Fibroblast of skin of scalp (primary cell): ENCODE measurements at places on chromosomes 6 and 20.

GRCh38 chr6:106145144-106145543, 59.0 kb downstream of the PRDM1 start:
- no peak for DNase-seq

- DNase-seq: peak; percentile 55
Observed at GRCh38 chr6:26383624-26384417, 913 bp downstream of the BTN2A2 start.

DNA sequence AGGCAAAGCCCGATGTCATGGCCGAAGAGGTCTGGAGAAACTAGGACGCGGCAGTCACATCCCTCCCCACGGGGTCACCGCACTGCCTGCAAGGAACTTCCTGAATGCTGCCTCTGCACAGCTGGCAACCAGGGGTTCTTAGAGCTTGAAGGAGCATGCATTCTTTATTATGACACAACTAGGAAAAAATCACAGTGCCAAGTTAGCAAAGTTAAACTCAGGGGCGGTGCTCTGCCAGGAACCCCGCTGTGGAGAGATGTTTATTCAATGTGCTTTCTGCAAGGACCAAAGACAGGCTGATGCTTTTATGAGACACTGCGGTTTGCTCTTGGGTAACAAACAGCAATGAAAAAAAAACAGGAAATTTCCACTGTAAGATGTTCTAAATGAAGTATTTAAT, 287.3 kb upstream of the FOXQ1 start:
- DNase-seq: peak; percentile 94

GRCh38 chr6:168734523-168734922, 293.5 kb downstream of the SMOC2 start:
- no peak for DNase-seq

- DNase-seq: peak; percentile 59
Observed at GRCh38 chr6:78810146-78810545, 57.2 kb upstream of the IRAK1BP1 start.

GRCh38 chr6:32983964-32984621, 15.7 kb downstream of the BRD2 start:
- DNase-seq: no peak

GRCh38 chr6:158744986-158745430, 74.2 kb downstream of the EZR start:
- no peak for DNase-seq

DNA sequence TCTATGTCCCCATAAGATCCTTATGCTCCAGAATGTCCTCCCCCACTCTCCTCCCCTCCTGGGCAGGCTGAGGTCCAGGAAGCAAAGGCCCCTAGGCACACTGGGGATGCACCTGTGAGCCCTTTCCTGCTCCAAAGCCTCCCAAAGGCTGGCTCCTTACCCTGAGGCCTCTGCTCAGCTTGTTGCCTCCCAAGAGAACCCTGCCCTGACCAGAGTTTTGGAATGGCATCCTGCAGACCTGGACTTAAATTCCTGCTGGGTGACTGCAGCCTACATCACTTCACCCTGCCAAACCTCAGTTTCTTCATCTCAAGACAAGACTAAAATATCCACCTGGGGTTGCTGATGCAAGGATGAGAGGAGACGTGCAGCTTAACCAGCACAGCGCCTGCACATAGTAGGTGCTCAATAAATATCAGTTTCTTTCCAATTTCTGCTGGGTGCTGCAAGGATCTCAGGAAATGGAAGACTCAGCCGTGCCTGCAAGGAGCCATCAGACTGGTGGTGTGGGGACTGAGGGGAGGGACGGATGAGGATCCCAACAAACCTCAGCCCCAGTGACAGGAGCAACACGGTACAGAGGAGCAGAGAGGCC, 2.1 kb upstream of the LBP start:
- no peak for DNase-seq

- DNase-seq: no peak
Observed at GRCh38 chr6:101811108-101811507, 417.6 kb downstream of the GRIK2 start.

- no peak for DNase-seq
Observed at GRCh38 chr6:89205819-89206218, 11.3 kb downstream of the GABRR1 start.

DNA sequence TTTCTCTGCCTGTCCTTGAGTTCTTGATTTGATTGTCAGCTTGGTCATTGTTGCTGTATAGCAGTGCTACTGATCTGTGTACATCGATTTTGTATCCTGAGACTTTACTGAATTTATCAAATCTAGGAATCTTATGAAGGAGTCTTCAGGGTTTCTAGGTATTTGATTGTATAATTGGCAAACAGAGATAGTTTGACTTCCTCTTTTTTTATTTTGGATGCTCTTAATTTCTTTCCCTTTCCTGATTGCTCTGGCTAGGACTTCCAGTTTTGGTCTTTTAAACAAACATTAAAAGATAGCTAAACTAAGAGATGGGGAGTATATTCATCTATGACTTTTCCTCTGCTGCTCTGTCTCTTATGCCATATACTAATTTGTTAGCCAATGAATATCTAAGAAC, 62.4 kb downstream of the NCOA7 start:
- no peak for DNase-seq

DNA sequence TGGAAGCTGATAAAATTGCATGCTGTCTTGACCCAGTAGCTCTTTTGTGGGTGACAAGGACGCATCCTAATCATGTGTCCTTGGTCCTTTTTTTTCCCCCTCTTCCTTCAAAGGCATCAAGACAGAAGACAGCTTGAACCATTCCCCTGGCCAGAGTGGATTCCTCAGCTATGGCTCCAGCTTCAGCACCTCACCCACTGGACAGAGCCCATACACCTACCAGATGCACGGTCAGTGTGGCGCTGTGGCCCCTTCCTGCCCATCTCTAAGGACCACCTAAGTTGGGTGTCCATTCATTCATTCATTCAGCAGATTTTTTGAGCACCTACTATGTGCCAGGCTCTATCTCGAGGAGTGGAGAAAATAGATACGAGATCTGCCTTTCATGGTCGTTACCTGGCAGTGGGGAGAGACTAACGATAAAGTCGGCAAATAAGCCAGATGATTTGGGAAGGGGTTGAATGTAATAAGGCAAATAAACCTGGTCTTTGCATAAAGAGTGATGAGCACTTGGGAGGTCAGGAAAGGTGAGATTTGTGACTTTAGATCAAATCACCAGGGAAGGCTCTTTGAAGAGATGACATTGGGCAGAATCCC, 121.5 kb downstream of the EYA2 start:
- DNase-seq: no peak

DNA sequence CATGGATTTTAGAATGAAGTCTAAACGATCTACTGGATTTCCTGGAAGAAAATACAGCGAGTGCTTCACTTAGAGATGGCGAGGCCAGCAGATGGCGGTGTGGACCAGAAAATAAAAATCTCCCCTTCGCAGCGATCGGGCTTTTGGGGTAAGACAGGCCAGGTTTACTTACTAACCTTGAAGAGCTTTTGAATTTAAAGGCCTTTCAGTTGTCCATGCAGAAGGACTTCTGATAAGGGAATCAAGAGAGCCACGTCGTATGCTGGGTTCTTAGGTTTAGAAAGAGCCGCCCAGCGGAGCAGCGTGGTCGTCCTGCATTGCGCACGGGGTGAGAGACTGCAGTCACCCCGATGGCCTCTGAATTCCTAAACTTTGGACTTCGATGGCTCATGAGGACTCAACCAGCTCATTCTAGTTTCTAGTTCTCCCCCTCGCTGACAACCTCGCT, 125.2 kb upstream of the RALGAPA2 start:
- DNase-seq: peak; percentile 51

- peak; percentile 61 for DNase-seq
Observed at GRCh38 chr6:73309785-73310502, 44.1 kb downstream of the DPPA5 start.

GRCh38 chr6:139577124-139577762, 202.8 kb upstream of the CITED2 start:
- DNase-seq: peak; percentile 41

DNA sequence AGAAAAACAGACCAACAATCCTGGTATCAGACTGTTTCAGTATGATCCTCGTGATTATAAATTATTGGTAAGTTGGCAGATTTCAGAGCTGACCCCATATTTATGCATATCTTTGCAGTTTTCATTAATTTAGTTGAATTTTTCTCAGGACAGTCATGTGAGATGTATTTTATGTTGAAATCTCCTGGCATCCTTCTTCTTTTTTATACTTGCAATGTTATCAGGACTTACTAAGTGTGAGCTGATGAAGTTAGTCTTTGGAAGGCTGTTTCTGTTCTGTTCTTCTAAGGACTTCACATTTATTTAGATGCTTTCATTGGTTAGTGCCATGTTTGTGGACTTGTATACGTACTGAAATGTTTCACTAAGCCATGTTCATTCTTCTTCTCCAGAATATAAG, 17.2 kb downstream of the SMPDL3A start:
- DNase-seq: no peak
